Activated CD4-positive, alpha-beta T cell treated with anti-CD3 and anti-CD28 coated beads for 24 hours (primary cell): ENCODE measurements at places on chromosomes 2 and 18.
A peak's percentile ranks its signal among the peaks of the same experiment; 100 is the strongest.

- peak; percentile 52 for DNase-seq
These were observed 22.1 kb upstream of the SERTAD2 start for GRCh38 chr2:64675860-64676259.

DNA sequence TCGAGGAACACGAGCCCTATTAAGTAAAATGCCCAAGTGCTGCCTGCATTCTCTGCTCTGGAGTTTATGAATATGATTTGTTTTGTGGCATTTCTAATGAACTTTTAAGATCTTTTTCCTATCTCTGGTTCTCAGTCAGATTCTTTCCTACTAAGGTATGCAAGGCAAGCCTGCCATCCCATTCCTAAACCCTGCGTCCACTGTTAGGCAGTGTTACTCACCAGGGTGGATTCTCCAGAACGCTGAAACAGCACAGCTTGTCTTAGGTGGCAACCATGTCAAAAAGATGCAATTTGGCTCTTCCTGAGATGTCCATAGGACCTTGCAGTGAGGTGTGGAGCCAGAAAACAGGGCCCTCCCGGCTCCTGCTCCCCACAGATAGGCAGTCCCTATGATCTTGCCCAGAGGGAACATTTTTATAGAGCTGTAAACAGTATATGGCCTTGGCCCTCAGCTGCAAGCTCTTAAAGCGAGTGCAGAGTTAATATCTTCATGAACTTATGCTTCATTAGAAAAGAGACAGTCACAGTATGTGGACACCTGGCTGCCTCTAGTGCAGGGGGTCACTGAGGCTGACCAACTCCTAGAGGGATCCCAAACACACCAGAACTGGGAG, 84.4 kb downstream of the TPGS2 start:
- no peak for DNase-seq

- DNase-seq: no peak
These were observed 75.2 kb downstream of the KLHL29 start for GRCh38 chr2:23460228-23460627.

GRCh38 chr2:40741532-40741931, 289.6 kb upstream of the SLC8A1 start:
- DNase-seq: no peak

DNA sequence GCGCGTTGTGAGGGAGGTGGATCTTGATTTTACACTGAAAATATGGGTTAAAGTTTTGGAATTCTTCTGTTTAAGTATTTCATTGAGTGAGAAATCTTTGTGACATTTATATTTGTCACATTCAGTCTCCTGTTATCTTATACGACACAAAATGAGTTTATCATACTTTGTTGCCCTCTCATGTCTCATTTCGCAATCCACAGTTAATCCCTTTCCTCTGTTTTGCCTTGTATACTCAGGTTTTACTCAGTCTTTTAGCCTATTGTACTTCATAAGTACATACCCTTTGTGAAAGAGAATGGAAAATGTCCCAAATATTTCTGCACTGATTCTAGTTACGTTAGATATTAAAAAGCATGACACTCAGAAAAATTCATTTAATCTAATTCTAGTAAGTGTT, 142.7 kb downstream of the ATP9B start:
- no peak for DNase-seq

- DNase-seq: no peak
These were observed 188.5 kb downstream of the MBD2 start for GRCh38 chr18:54035927-54036326.

GRCh38 chr2:233025706-233026105, 6.8 kb upstream of the NEU2 start:
- DNase-seq: no peak

DNA sequence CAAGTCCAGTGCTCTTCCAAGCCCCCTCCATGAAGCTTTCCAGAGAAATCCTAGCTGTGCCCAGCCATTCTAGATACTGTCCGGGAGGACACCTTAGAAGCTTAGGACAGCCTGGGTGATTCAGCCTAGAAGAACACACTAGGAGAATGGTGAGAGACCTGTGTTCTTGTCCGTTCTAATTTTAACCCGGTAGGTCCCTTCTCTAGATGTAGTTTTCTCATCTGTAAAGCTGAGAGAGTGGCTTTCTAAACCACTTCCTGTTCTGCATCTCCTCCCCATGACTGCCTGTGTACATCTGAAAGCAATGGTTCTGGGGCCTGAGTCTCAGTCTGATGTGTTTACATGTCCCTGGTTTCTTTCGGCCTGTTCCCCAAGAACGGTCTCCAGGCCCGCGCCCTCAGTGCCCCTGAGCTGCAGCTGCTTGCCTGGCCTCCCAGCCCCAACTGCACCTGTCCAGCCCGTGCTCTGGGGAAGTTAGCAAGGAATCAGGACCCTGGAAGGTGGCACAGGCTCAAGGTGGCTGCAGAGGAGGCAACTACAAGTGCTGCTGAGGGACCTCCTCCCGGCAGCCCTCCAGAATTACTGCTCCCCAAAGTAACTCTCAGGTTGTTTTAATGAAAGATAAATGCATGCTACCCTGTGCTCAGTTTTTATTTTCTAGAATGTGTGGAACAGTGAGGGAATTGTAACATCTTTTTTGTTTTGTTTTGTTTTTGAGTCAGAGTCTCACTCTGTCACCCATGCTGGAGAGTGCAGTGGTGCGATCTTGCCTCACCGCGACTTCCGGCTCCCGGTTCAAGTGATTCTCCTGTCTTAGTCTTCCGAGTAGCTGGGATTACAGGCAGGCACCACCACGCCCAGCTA, 105.9 kb downstream of the LBH start:
- DNase-seq: peak; percentile 34

- DNase-seq: no peak
These were observed 603 bp downstream of the ATAD2B start for GRCh38 chr2:23926290-23926749.

- no peak for DNase-seq
These were observed 19.9 kb downstream of the KCNG2 start for GRCh38 chr18:79817607-79817998.

DNA sequence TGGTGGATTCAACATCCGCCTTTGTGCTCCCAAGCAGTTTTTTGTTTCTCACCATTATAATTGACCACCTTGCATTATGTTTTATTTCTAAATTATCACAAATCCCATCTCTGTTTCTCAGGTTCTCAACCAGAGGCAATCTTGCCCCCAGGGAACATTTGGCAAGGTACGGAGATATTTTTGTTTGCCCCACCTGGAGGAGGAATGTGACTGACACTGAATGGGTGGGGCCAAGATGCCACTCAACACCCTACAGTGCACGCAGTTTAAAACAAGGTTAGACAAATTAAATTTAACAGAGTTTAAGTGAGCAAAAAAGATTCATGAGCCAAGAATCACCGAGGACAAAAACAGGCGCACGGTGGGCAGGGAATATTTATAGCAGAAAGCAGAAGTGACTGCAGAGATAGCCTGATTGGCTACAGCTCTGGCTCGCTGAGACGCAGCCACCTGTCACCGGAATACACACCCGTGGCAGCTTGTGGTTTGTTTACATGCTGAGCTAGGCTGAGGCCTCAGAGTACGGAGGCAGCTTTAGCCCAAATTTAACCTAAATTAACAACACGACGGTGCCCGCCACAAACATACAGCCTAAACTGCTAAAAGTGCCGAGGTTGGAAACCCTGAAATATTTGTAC, 150.0 kb upstream of the ALKAL2 start:
- no peak for DNase-seq

DNA sequence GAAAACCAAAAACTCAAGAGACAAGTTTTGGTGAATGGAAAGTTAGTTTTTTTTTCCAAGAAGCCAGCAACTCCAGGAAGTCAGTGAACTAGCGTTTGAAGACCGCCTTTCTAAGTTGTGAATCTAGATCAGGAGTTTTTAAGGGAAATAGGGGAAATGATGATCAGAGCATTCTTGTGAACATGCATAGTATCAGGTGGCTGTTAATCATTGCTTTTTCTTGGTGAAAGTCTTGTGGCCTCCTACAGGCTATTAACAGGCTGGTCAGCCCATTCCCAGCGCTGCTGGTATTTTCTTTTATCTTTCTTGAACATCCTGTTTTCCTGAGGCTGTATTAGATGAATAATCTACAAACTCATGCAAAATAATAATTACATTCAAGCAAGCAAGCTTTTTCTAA, 155.8 kb downstream of the PTPRM start:
- DNase-seq: no peak
